ENCODE measurements at places on chromosomes 2 and 18.

- H3K36me3 ChIP-seq = no peaks in the 10 kb centered on the region
- DNase-seq = no peak
- H3K27ac ChIP-seq = no peak overlapping the region
Measured at GRCh38 chr2:96088340-96089335, 27.7 kb downstream of the ADRA2B start.

DNA sequence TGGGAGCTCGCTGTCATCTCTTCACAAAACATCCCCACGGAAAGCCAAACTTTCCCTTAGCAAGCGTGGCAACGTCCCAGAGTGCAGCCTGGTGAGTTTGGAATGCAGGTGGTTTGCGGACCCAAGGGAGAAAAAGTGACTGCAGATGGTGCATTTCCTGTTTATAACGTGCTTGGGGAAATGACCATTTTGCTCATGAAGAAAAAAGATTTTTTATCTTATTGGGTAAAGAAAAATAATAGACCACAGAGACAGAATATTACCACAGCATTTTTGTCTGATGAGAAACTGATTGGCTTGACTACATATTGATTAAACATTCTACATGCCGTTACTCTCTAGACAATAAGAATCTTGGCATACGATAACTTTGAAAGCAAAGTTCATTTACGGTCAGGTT lies 136.5 kb downstream of the COPS8 start:
- H3K27me3 ChIP-seq = no peaks in the 10 kb centered on the region
- no peak overlapping the region for H3K4me3 ChIP-seq
- H3K27ac ChIP-seq = no peak overlapping the region
- no peaks in the 10 kb centered on the region for H3K4me1 ChIP-seq

DNA sequence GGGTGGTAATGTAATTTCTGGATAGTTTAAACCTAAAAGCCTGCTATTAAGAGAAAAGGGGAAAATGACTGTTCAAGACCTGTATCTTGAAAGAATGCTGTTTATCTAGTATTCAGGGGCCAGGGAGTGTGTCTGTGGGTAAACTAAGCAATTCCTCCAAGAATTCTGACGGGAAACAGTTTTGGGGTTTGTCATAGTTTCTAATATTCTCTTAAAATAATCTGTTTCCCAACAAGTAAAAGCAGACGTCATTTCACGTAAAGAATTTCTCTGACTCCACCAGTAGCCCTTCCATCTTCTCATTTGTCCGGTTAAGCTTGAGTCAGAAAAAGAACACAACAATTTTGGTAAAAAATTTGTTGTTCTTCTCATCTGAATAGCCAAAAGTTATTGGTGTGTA lies 232.1 kb upstream of the EPAS1 start:
- H3K4me3 ChIP-seq = no peak overlapping the region
- H3K27me3 ChIP-seq = no peaks in the 10 kb centered on the region
- DNase-seq = no peak
- no peak overlapping the region for H3K27ac ChIP-seq
- H3K4me1 ChIP-seq = peaks cover 21% of the 10 kb centered on the region

GRCh38 chr18:4017480-4017879 lies 437.6 kb downstream of the DLGAP1 start:
- no peaks in the 10 kb centered on the region for H3K4me1 ChIP-seq
- no peak overlapping the region for H3K4me3 ChIP-seq
- H3K27ac ChIP-seq = no peak overlapping the region
- DNase-seq = no peak

- no peaks in the 10 kb centered on the region for H3K36me3 ChIP-seq
- H3K4me1 ChIP-seq = no peaks in the 10 kb centered on the region
- DNase-seq = no peak
- H3K27me3 ChIP-seq = no peaks in the 10 kb centered on the region
- no peak overlapping the region for H3K27ac ChIP-seq
- H3K4me3 ChIP-seq = no peak overlapping the region
Measured at GRCh38 chr2:195468771-195469170, 188.3 kb upstream of the SLC39A10 start.

GRCh38 chr18:79071037-79071436 lies 1.8 kb downstream of the ATP9B start:
- H3K4me3 ChIP-seq = no peak overlapping the region
- peaks cover 13% of the 10 kb centered on the region for H3K4me1 ChIP-seq
- no peak overlapping the region for H3K27ac ChIP-seq
- H3K36me3 ChIP-seq = no peaks in the 10 kb centered on the region
- no peak for DNase-seq

DNA sequence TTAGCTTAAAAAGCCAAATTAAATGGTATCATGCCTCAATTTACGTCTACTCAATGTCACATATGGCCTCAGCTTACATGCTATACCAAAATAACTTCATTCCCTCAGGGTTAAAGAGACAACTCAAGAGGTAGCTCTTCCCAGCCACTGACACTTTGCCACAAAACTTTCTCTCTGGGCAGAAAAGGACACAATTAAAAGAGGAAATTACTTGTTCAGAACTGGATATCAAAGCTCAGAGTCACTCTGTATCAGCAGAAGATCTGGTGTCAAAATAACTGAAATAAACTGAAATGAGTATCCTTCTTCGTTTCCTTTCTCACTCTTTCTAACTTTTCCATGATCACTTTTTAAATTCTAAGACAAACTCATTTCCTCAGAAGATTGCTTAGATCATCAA lies 108.7 kb downstream of the ZNF521 start:
- H3K27me3 ChIP-seq = no peaks in the 10 kb centered on the region
- no peak for DNase-seq
- no peaks in the 10 kb centered on the region for H3K36me3 ChIP-seq
- peaks cover 8% of the 10 kb centered on the region for H3K4me1 ChIP-seq
- no peak overlapping the region for H3K27ac ChIP-seq

DNA sequence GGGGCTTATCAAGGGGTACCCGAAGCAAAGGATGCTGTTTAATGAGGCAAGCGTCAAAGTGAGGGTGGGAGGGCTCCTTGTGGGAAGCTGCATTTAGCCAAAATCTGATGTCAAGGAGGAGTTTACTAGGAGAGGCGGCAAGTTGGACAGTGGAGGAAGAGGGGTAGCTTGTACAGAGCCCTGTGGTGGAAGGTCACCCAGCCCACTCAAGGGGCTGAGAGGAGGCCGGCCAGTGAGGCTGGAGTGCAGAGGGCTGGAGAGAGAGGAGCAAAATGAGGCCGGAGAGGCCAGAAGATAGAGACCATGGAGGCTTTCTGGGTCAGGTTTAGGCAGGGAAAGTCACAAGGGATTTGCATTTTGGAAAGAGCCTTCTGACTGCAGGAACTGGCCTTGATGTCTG lies 49.5 kb downstream of the ASB1 start:
- H3K27me3 ChIP-seq = no peaks in the 10 kb centered on the region
- DNase-seq = peak; percentile 26
- H3K27ac ChIP-seq = no peak overlapping the region
- no peaks in the 10 kb centered on the region for H3K4me1 ChIP-seq

- H3K27me3 ChIP-seq = no peaks in the 10 kb centered on the region
- no peaks in the 10 kb centered on the region for H3K36me3 ChIP-seq
- no peak for DNase-seq
- H3K4me1 ChIP-seq = peaks cover 11% of the 10 kb centered on the region
- no peak overlapping the region for H3K27ac ChIP-seq
Measured at GRCh38 chr2:106098081-106098480, 96.0 kb downstream of the UXS1 start.

DNA sequence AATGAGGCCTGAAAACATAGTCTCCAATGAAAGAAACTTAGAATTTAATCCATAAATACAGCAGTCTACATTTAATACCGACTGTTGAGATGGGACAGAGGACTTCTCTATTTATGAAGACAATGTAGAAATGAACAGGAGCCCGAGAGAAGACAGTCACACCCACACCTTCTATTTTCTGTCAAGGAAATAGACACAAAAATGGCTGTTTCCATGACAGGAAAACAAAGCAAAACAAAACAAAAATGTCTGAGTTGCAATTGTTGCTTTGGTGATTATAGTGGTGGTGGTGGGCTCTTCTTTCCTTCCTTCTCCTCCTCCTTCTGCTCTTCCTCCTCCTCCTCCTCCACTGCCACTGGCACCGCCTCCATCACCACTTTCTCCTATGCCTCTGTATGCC lies 72.3 kb upstream of the CCDC68 start:
- H3K27me3 ChIP-seq = no peaks in the 10 kb centered on the region
- H3K36me3 ChIP-seq = no peaks in the 10 kb centered on the region
- no peak for DNase-seq
- no peak overlapping the region for H3K4me3 ChIP-seq
- no peak overlapping the region for H3K27ac ChIP-seq
- no peaks in the 10 kb centered on the region for H3K4me1 ChIP-seq
